ENCODE measurements at places on chromosomes 5 and 9.

DNA sequence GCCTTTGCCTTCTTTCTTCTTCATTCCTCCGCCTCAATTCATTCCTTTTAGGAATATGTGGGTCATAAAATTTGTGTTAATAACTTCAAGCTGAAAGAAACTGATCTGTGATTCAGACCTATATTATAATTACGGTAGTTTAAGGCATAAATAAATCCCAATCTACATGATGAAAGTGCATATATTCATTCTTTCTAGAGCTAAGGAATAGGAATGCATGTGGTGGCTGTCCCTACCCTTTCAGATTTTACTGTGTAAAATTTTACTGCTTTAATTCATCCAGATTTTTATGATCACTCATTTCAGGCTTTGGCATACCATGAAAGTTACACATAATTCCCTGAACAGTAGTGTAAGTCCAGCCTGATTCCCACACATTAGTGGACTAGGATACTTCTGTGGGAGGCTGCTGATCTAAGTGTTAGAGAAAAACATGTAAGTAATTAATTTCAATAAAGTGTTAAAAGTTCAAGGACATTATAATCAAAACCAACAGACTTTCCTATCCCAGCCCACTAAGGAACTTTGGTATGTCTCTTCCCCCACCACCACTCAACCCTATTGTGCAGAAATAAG lies 83.1 kb downstream of the HINT1 start:
- no peak for DNase-seq

DNA sequence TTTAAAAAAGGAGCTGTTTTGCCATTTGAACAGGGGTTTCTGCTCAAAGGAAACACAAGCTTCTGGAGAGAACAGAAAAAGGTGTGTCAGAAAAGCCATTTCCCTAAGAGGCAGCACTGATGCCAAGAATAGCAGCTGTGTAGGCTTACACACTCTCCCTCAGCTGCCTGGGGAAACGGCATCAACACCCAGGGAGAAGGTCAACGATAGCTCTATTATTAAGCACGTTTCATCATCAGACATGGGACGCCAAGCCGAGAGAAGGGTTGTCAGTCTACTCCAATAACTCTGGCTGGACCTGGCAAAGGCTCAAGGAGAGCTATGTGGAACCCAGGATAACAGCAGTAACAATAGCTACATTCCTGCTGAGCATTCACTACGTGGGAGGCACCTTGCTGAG lies 314.2 kb downstream of the CDK5RAP2 start:
- no peak for DNase-seq

GRCh38 chr9:132040808-132041207 lies 38.9 kb downstream of the MED27 start:
- no peak for DNase-seq

DNA sequence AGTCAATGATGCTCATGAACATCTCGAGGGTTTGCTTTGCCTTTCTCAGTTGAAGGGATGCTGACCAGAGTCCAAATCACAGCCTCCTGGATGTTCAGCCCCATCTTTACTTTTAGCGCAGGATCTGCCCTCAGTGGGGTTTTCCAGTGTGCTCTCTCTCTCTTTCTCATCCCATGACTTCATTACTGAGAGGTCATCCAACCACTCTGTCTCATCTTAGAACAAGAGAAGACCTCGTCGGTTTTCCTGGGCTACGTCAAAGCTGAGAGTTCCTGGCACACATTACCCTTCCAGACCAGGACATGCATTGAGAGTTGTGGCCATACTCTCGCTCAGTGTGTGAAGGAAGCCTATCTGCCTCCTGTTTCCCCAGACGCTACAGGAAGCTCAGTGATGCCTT lies 47.3 kb downstream of the C9orf152 start:
- no peak for DNase-seq

DNA sequence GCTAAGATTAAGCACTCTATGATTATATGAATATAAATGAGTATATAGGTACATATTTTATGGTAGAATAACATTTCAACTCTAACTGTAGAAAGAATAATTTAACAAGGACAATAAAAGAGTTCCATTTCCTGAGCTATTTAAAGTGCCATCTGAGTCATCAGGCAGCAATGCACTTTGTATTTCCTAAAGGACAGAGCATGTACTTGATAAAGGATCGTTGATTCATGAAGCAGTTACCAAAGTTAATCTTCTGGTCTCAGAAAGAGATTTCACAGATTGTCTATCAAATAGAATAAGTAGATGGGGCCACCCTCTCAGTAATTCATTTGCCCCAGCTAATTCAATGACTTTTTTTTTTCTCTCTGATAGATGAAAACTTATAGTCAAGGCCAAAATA lies 747.8 kb downstream of the CDH18 start:
- no peak for DNase-seq

DNA sequence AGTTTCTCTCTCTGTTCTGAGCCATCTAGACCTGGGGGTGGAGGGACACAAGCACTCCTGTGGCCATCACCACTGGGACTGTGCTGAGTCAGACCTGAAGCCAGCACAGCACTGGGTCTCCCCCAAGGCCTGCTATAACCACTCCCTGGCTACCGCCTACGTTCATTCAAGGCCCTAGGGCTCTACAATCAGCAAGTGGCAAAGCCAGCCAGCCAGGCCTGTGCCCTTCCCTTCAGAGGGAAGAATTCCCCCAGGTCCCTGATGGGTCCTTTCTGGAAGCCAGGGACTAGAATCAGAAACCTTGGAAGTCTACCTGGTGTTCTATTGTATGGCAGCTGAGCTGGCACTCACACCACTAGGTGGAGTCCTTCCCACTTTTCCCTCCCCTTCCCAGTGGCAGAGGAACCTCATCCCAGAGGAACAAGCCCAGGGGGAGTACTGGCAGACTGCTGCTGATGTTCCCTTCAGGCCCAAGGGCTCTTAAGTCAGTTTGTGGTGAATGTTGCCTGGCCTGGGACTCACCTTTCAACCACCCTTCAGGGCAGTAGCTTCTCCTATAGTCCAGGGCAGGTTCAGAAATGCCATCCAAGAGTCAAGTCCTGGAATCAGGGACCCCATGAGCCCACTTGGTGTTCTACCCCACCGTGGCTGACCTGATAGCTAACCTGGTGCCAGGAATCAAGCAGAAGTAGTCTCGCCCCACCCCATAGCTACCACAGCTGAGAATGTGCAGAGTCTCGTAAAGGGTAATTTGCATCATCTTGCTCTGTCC lies 20.0 kb downstream of the JMY start:
- no peak for DNase-seq

DNA sequence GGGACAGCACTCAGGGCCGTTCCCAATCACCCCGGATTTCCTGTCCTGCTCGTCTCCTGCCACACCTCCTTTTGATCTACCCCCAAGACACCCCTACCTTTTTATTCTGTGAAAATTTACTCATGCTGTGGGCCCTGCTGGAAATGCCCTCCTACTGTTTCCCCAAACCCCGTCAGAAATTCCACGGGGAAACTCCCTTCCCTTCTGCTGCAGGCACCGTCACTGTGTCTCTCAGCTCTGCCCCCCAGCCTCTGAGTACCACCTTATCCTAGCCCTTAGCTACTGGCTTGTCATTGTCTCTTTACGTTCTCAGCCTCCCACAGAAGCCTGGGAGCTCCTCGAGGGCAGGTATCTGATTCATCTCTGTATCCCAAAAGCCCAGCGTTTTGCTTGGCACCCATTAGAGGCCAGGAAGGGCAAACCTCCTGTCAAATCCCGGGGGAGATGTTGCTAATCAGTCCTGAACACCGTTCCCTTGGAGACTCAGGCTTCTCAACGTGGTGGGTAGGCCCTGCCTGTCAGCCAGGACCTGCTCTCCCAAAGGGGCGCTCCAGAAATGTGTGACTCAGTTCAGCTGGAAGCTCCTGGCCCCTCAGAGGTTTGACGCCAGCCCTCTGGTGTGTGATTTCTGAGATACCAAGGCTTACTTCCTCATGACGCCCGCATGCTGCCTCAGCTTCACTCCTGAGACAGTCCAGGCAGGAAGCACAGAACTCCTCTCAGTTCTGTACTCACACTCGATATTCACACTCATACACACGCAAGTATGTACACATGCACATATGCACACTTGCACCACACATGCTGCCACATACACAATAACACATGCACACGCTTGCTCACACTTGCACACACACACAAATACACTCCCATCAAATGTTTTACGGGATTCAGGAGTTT lies 50.7 kb upstream of the GRHPR start:
- DNase-seq, result no peak

- DNase-seq, result no peak
Measured at GRCh38 chr5:179901915-179902762, 5.6 kb downstream of the TBC1D9B start.

DNA sequence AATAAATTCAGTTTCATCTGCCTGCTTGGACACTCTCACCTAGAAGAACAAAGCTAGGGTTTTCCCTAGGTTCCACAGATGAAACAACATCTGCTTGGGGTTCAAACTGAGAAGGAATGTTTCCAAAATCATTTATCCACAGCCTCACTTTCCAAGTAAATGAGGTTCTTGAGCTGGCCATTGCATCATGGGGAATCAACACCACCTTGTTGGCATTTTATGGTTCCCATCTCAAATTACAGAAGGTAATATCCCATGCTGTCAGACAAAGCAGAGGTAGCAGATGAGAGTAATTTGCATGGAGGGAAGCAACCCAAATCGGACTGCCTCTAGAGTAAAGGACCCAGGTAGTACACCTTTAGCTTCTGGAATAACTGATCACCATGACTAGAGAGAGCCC lies 10.5 kb upstream of the NR4A3 start:
- no peak for DNase-seq

- DNase-seq, result no peak
Measured at GRCh38 chr5:122611406-122611805, 163.5 kb upstream of the SNX2 start.

DNA sequence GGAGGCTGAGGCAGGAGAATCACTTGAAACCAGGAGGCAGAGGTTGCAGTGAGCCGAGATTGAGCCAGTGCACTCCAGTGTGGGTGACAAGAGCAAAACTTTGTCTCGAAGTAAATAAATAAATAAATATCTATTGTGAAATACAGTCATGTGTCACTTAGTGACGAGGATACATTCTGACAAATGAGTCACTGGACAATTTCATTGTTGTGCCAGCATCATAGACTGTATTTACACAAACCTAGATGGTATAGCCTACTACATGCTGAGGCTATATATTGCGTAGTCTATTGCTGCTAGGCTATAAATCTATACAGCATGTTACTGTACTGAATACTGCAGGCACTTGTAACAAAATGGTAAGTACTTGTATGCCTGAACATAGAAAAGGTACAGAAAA lies 61.1 kb upstream of the CCL21 start:
- no peak for DNase-seq

DNA sequence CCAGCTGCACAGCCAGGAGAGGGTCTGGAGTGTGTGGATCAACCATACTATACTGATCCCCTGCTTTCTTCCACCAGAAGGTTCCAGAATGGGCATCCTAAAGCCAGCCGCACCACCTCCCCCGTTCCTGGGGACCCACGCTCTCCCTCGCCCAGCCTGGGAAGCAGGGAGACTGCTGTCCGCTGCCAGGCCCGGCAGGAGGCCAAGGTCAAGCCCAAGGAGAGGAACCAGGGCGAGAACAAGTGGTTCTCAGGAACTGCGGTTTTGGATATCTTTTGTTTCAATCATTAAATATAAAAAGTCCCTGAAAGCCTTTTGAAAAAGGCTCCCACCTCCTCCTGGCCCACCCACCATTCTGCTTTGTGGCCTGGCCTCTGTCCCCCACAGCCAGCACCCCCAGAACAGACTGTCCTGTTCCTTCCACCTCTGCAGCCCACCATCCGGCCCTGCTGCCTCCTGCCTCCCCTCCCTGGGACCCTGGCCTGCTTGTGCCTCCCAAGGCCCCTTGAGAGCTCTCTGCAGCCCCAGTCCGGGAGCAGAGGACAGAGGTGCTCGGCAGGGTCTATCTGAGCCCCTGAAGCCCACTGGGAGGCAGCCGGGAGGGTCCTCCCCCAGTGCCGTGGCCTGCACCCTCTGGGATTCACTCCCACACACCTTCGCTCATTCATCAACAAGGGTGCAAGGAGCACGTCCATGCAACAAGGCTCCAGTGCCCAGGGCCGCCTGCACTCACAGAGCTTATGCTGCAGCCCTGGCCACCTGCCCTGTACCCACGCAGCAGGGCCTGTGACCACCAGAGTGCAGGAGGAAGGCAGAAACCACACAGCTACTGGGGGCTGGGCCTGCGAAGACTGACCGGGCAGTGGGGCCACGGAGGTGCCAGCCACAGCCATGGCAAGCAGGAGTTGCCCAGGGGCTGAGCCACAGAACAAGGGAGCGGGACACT lies 614 bp upstream of the LCN6 start:
- DNase-seq, result no peak

- no peak for DNase-seq
Measured at GRCh38 chr5:2813678-2814077, 62.2 kb upstream of the IRX2 start.

DNA sequence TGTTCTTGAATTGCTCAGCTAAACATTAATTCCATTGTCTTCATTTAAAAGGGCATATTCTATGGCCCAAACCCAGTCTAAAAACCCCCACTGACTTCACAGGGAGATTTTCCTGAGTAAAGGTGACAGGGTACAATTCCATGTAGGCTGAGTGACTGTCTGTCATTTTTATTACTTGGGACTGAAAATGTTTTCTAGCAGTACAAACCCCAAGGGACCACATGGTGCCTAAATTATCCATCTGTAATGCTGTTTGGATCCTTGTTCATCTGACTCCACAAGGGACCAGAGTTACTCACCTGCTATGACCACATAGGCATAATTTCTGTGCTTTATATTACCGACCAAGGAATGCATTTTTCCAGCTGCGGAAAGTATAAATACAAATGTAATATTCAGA lies 349.1 kb downstream of the ZNF608 start:
- DNase-seq, result no peak

- DNase-seq, result no peak
Measured at GRCh38 chr5:71872311-71872864, 153.3 kb downstream of the CARTPT start.

GRCh38 chr5:150313501-150313900 lies 10.8 kb upstream of the ARSI start:
- DNase-seq, result no peak

DNA sequence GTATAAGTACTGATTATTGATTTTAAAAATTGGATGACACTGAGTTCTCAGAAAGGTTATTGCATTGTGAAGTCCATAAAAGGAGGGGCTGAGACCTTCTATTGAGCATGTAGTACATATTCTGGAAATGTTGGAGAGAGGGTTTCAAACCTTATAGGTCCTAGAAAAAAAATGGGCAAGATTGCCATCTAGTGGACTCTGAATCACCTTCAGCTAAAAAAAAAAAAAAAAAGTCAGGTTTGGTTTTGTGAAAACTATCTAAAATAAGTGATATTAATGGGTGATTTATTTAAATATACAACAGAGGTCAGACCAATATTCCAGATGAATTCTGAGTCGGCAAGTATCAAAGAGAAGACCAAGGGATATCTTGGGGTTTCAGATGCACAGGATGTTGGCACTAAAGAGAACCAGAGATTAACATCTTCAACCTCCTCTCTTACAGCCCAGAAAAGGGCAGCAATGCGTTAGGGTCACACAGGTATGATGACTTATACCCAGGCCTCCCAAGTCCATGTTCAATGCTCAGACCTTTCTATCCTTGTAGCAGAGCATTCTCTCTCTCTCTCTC lies 109.8 kb upstream of the NMUR2 start:
- DNase-seq, result no peak

- no peak for DNase-seq
Measured at GRCh38 chr9:73344060-73344459, 192.4 kb downstream of the ANXA1 start.
